ENCODE measurements at places on chromosomes 13 and 19.

DNA sequence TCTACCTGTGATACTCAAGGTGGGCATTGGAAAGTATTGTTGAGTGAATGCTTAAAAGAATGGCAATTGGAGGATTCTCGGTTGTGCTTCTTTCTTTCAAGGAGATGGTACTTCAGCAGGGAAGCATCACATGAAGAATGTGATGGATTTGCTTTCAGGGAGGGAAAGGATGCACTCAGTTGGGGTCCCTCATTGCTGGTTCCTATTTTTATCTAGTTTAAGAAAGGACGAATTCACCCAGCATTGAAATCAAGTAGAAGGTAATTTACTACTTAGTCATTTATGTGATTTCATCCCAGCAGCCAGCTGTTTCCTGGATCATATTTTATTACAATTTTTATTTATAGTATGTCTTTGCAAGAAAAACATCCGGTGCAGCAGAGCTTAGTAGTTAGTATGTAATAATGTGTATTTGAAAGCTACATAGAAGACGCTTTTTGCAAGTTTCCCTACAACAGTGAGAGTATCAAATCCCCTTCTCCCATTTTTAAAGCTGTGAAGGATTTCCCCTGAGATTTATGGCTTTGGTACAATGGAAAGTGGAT lies 417.9 kb downstream of the GPC5 start:
- DNase-seq: no peak

DNA sequence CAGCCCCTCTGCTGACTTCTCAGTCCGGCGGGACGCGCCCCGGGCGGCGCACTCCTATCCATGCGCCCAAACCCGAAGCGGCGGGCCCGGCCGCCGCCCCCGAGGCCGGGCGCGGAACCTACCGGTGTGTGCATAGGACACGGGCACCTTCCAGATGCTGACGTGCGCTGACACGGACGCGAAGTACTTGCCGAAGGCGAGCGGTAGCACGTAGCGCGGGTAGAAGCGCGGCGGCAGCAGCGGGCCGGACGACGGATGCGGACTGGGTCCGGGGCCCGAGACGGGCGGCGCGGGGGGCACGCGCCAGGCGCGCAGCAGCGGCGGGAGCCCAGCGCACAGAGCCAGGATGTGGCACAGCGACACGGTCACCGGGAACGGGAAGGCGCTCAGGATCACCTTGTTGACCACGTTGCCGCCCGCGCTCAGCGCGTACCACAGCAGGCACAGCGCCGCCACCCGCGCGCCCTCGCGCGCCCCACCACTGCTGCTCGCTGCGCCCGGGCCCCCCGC lies 338 bp downstream of the SLC35E1 start:
- no peak for DNase-seq

- DNase-seq: no peak
Observed at GRCh38 chr19:17540174-17540573, 15.3 kb upstream of the COLGALT1 start.

DNA sequence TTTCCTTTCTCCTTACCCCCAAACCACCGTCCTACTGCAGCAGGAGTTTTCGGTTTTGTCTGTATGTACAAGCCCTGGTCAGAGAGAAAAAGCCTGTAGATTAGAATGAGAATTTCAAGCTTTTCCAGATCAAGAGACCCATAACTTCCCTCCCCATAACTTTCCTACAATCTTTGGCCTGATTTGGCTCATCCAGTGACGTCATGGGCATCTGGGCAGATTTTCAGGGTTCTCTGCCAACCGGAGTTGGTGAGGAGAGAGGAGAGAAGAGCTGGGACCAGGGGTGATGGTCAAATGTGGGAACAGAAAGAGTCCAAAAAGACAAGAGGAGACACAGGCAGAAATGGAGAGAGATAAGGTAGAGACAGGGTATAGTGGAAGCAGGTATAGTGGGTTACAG lies 10.5 kb downstream of the IZUMO2 start:
- no peak for DNase-seq

GRCh38 chr13:74097116-74097515 lies 37.1 kb downstream of the KLF12 start:
- no peak for DNase-seq

DNA sequence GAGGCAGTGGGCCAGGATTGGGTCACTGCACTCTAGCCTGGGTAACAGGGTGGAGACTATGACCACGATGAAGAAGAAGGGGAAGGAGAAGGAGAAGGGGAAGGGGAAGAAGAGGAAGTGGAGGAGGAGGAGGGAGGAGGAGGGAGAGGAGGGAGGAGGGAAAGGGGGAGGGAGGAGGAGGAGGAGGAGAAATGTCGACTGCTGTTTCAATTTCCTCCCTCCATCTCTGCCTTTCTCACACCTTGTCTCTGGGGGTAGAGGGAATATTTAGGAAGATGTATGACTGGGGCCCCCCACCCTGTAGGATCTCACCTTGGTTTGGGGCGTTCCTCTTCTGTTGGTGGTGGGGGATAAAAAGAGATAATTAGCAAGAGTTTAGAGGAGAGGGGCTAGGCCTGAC lies 3.8 kb downstream of the TNNT1 start:
- no peak for DNase-seq

- no peak for DNase-seq
Observed at GRCh38 chr13:112567161-112567862, 20.6 kb downstream of the TUBGCP3 start.

GRCh38 chr13:25166306-25166705 lies 5.8 kb downstream of the AMER2 start:
- no peak for DNase-seq

DNA sequence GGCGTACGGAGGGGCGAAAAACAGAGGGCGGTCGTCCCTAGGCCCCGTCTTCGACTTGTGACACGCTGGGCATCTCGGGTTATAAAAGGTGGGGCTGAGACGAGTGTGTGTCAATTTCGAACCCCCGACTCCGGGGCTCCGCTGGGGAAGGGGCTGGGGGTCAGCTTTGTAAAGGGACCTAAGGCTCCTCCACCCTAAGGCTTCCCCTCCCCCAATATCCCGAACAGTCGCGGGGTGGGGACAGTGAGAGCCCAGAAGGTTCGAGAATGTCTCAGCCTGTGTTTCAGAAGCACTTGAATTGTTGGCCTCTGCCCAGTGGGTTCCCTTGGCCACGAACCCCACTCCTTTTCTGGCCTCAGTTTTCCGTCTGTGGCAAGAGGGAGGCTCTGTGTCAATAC lies 450 bp downstream of the SELENOW start:
- DNase-seq: no peak

Measured in cerebellar nuclear complex (tissue), 1 donor.